ENCODE measurements at places on chromosomes 7 and 10.

DNA sequence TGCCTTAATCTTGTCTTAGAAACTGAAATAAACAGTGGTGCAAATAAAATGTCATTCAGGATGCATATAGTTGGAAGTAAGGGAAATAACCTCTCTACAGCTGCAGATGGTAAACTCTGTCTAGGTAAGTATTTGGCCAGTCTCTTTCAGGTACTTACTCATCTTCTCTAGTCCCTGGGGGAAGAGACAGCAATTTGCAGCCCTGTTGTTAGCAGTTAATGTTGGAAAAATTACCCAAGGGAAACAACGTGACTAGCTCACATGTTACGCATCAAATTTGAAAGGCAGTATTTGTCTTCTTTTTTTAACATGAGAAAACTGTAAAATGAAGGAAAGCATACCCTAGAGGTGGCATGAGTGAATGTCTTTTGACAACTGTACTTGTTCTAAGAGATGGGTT lies 3.2 kb upstream of the HUS1 start:
- DNase-seq = no peak

- DNase-seq = no peak
Observed at GRCh38 chr10:31075881-31076609, 44.4 kb upstream of the ZNF438 start.

DNA sequence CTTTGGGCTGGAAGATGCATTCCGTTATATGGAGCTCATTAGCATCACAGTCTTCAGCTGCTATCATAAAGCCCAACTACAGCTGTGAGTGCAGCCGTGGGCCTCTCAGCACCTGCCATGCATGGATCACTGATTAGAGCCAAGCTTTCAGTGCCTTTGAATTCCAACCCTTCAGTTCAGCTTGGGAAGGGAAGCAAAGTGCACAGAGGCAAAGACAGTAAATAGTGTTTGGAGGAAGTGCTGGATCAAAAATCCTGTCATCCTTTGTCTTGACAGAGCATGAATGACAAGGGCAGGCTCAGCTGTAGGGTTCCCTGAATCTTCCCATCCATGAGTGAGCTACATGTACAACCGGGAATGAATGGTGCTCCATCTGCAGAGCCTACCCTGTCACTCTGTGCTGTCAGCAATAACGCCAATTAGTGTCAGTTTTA lies 153.7 kb downstream of the DNAJB9 start:
- no peak for DNase-seq

DNA sequence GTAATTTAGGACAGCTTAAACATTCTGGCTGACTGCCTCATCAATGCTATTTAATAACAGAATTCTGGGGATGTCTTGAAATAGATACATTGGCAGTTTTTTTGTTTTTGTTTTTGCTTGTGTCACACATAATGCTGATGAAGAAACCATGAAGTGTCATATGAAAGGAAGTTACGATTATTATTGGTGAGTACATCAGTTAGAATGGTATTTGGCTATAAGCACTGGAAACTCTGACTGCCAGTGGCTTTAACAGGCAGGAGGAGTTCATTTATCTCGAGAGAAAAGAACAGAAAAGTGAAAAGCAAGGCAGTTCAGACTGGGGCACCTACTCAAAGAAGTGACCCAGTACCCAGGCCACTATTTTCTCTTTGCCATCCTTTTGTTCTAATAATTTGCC lies 18.1 kb downstream of the LSM8 start:
- no peak for DNase-seq

- no peak for DNase-seq
Observed at GRCh38 chr7:8189625-8190024, 72.3 kb downstream of the ICA1 start.

- no peak for DNase-seq
Observed at GRCh38 chr7:31918706-31919393, 151.4 kb downstream of the PDE1C start.

- DNase-seq = no peak
Observed at GRCh38 chr7:40437498-40437897, 302.7 kb downstream of the SUGCT start.

DNA sequence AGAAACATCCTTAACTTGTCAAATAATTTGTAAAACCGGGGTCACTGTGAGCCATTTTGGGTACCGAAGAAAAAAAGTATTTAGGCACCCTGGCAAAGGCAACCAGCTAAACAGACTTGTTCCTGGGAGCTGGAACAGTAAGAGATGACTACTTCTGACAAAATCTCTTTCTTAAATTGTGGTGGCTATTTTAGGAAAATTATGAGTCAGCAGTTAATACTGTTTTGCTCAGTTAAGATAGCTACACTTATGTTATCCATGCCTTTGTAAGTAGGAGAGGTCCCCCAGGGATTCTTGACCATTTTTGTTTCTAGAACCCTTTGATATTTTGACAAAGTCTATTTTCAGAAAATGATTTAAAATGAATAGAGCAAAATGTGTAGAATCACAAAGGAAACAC lies 68.7 kb downstream of the TAX1BP1 start:
- no peak for DNase-seq

- peak; percentile 39 for DNase-seq
Observed at GRCh38 chr10:92692697-92693533, 3.2 kb downstream of the HHEX start.

DNA sequence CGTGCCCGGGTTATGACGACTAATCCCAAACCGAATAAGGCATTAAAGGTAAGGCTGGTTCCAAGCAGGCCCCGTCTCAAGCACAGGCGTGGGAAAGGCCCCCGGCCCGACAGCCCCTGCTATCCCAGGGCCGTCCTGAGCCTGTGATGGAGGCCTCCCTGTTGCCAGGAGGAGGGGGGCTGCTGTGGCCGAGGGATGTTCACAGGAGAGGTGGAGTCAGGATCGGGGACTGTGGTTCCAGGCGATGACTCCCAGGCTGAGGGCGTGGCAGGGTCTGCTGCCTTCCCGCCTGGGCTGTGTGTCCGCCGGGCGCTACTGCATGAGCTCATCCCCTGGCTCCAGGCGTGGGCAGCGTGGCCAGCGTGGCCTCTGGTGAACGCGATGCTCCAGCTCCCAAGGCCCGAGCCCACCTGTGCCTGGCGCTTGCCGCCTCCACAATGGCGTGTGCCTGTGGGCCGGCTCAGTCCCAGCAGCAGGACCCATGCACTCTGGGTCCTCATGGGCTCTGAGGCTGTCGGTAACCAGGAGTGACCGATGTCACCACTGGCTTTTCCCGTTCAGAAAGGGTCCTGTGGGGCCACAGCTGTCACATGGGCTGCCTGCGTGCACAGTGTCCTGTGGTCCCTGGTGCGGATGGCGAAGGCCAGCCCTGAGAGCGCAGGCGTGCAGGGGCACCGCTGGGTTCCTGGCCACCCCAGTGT lies 8.8 kb downstream of the MAFK start:
- no peak for DNase-seq

GRCh38 chr7:94239661-94240234 lies 154.9 kb upstream of the COL1A2 start:
- peak; percentile 80 for DNase-seq

DNA sequence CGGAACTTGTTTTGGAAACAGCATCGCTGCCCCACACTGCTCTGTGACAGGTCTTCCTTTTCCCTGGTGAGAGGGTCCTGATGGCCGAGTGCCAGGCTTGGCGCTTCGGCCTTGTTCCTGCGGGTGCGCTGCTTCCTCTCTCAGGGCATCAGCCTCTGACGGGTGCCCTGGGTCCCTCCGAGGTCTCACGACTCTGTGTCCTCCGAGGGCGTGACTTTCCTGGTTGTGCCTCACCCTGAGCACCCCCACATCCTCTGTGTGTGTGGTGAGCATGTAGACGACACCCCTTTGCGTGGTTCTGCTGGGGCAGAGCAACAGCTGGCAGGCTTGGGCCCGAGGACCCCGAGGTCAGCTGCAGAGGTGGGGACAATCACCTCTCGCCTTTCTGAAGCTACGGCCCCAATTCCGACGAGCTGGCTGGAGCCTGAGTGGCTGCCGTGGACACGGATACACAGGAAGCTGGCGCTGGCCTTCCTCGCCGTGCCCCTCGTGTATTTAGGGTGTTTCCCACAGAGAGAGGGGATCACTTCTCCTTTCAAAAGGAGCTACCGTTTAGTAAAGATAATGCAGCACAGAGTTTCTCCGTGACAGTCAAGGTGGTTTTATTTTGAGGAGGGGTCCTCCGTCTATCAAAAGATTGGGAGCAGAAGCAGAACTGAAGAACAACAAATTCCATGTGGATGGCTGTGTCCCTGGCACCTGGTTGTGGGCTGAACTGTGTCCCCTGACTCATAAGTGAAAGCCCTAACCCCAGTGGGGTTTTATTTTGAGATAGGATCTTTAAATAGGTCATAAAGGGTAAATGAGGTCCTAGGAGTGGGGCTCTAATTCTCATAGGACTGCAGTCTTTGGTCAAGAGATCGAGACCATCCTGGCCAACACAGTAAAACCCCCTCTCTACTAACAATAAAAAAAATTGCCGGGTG lies 36.2 kb upstream of the PITRM1 start:
- no peak for DNase-seq

DNA sequence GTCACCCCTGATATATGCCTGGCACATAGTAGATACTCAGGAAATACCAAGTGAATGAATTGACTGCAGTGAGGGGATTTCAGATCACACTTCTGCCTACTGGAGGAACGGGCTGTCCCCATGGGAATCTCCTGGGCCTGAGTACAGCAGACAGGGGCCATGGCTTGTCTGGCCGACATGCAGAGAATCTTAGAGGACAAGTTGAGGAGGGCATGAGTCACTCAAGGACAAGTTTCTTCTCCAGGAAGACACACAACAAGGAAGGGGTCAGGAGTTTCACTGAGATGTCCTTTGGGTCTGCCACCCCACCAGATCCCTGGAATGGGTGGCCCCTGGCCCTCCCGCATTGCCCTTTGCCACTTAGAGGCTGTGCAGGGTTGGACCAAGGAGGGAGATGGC lies 20.7 kb downstream of the PLPP4 start:
- no peak for DNase-seq

- no peak for DNase-seq
Observed at GRCh38 chr10:48466611-48467240, 138.1 kb downstream of the ARHGAP22 start.

DNA sequence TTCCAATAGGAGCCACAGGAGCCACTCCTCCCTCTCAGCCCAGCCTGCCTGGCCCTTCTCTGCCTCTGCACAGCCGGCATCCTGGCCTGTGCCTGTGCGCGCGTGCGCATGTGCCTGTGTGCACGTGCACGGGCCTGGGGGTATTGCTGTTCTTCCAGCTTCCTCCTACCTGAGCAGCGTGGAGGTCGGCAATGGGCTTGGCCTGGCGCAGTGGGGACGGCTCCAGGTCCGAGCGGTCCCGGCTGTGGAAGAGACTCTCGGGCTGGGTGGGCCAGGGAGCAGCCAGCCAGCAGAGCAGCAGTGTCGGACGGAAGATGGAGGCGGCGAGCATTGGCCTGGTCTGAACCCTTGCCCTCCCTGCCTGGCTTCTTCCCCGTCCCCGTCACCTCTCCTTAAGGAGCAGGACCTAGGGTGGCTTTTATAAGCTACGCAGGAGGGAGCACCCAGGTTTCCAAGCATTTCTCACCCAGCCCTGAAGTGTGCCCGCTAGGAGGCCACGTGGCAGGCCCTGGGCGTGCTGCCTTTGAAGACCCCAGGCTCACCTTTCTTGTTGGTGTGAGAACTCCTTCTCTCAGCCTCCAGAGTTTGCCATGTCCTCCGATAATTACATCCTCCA lies at the start of gene MMP21:
MMP21 (minus strand) TSS at position 331 of the 616 bp plus-strand sequence; CDS start at position 331, 0 bp downstream.
- DNase-seq = no peak

DNA sequence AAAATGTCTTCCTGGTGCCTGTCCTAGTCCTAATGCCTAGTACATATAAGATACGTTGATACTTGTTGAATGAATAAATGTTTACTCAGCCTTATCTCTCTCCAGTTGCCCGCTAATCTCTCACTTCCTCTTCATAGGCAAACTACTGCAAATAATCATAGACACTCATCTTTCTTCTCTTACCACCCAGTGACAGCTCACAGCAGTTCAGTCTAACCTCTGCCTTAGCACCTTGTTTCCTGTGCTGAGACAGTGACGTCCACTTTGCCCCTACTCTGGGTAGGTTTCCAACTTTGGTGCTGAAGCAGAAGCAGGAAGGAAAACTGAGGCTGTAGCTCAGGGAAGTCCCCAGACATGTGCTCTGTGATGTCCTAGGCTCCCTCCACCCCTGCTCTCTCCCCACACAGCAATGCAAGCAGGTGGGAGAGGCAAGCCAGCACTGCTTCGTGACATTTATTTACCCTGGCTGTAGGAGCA lies 45.5 kb upstream of the RHOBTB1 start:
- DNase-seq = peak; percentile 79

DNA sequence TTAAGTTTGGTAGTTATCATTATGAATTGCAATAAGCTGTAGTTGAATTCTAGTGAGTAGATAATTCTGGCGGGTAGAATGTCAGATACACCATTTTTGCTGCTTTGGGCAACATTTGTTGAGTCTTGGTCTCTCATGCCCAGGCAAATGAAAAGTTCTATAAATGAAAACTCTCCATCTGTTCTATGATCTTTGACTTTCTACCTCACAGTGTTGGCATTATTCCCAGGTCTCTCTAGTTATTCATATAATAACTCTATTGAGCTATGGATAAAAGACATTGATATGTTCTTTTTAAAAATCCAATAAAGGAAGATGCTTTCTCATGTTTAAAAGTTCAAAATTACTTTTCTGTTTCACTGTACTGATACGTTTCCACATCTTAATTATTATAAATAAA lies 415.3 kb upstream of the SEMA3D start:
- no peak for DNase-seq

- no peak for DNase-seq
Observed at GRCh38 chr7:105493923-105494315, 28.2 kb downstream of the PUS7 start.

DNA sequence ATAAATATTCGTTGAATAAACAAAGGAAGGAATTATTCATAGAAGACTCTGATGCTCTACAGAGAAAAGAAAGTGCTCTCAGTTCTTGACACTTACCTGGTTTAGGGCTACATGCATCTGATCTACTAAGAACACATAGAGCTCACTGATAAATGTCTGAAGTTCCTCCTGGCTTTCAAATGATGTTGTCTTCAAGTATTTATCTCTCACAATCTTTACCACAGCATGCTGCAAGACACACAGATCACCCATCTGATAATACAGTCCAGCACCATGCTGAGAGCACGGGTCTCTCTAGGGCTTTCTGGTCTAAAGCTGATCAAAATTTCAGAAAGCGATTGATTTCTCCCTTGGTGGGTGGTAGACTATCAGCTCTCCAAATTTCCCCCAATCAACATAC lies 44.5 kb upstream of the MRPS16 start:
- DNase-seq = no peak

DNA sequence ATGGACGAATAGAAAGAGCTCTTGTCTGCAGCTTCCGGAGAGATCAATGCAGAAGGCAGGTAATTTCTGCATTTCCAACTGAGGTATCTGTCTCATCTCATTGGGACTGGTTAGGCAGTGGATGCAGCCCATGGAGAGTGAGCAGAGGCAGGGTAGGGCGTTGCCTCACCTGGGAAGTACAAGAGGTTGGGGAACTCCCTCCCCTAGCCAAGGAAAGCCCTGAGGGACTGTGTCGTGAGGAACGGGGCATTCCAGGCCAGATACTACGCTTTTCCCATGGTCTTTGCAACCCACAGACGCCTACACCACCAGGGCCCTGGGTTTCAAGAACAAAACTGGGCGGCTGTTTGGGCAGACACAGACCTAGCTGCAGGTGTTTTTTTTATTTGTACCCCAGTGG lies 186.3 kb downstream of the ETV1 start:
- no peak for DNase-seq
